Suppressor macrophage (primary cell): ENCODE measurements at places on chromosomes 1 and 21.

DNA sequence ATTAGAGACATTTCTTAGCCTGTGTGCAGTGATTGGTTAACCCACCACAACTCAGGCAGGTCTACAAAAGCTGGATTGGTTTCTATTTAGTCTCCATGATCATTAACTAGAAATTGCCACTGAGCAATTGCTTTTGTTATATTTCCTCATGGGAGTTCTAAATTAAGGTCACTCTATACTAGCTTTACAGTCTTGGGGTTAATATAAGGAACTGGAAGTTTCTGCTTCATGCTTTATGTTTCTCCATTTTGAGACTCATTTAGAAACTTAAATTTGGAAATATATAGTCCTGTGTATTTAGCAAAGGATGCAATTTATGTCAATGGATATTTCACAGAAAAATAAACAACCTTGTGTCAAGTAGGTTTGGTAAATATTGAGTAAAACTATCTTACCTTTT lies 137.5 kb downstream of the HLX start:
- DNase-seq = no peak

DNA sequence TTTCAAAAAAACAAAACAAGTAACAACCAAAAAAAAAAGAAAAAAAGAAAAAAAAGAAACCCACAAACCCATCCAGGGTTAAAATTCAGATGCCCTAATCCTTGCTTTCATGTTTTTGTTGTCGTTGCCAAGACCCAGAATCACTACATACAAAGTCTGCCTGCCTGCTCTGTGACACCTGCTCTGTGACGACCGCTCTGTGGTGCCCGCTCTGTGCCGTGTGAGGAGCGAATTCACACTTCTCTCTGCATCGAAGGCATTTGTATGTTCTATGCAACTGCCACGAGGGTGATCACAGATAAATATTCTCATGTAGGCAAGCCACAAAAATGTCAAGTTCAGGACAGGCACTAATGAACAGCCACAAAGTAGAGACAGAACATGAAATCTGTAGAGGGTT lies 178.6 kb downstream of the SLC45A1 start:
- no peak for DNase-seq

GRCh38 chr1:194281376-194281775 lies 1095.0 kb upstream of the B3GALT2 start:
- DNase-seq = no peak

GRCh38 chr1:8911416-8912309 lies 33.2 kb upstream of the ENO1 start:
- no peak for DNase-seq

DNA sequence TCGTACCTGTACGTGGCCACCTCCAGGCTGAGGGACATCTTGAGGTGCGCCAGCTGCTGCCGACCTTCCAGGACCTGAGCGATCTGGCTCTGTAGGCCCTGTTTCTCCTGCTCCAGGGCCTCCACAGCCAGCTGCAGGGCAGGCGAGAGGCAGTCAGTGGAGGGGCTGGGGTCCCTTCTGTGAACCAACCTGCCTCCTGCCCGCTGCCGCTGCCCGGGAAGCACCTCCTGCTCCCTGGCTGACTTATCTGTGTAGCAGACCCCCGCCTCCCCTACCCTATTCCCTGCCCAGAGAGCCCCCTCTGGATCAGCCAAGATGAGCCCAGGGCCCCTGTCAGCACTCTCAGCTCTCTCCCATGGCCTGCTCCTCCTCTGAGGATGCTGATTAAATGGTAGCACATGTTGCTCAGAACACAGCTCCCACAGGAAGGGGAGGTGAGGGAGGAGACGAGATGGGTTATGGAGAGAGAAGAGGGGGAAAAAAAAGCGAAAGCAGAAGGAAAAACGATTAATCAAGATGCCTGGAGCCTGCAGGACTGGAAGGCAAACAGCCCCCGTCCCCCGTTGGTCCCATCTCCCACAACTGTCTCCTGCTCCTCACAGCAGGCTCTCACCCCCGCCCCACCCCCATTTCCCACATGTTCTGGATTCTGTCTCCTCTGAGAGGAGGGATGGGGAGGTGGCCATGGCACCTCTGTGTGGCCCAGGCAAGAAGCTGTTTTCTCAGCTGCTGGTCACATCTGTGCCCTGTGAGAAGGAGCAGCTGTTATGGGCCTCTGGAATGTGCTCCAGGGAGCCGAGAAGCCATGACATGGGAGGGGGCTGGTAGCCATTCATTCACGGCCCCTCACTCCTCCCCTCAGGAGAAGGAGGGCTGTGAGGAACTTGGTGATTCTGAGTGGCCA lies 1.7 kb downstream of the NES start:
- no peak for DNase-seq

GRCh38 chr1:213123536-213123935 lies 72.5 kb downstream of the RPS6KC1 start:
- DNase-seq = no peak

DNA sequence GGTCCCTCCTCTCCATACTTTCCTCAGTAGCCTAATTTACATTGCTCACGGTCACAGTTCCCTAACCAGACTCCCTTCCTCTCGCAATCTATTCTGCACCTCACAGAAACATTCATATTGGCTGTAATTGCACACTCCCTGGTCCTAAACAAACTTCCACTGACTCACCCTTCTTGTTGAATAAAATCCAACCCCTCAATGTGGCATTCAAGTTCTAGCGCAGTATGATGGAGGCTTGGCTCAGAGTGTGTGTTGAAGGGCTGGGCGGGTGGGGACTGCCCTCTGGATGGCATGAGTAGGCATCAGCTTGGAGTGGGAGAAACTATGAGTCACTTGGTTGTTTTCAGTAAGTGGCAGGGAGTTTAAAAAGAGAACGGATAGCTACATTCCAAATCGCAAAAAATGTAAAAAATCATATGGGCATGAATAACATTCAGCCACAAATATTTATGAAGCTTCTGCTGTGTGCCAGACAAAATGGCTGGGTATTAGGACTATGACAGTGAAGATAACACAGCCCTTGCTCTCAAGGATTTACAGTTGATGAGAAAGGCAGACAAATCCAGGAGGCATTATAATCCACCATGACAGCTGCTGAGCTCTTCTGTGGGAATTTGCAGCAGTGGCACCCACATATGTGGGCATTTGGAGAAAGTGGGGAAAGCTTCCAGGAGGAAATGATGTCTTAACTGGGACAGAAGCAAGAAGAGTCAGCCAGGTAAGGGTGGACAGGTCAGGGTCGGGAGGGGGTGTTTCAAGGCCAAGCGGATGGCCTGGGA lies 42.2 kb upstream of the LYST start:
- DNase-seq = peak; percentile 61

- DNase-seq = no peak
These were observed 193.2 kb downstream of the DHRS3 start for GRCh38 chr1:12424793-12425192.

GRCh38 chr1:67684526-67685066 lies 405 bp upstream of the GADD45A start:
- no peak for DNase-seq

DNA sequence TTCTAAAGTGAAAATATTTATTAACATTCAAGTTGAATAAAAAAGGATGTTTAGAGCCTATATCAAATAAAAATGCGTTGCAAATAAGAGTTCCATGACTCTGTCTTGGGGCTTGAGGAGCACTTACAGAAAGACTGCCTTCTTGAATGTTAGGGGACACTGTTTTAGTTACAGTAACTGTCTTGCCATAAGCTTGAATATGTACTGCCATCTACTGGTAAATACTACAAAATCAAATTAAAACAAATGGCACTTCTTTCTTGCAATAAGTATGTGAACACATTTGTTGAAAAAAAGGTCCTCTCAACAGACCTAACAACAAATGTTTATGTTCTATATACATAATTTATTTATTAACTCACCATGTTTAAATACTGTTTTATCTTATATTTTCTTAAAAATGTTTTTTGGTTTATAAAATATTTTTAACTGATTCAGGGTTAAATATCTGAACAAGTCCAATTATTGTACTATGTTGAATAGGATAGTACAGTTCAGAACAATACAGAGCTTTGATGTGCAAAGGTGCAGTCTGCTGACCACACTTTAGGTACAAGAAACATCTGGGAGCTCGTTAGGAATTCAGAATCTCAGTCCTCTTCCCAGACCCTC lies 199.5 kb downstream of the LRRIQ3 start:
- no peak for DNase-seq

DNA sequence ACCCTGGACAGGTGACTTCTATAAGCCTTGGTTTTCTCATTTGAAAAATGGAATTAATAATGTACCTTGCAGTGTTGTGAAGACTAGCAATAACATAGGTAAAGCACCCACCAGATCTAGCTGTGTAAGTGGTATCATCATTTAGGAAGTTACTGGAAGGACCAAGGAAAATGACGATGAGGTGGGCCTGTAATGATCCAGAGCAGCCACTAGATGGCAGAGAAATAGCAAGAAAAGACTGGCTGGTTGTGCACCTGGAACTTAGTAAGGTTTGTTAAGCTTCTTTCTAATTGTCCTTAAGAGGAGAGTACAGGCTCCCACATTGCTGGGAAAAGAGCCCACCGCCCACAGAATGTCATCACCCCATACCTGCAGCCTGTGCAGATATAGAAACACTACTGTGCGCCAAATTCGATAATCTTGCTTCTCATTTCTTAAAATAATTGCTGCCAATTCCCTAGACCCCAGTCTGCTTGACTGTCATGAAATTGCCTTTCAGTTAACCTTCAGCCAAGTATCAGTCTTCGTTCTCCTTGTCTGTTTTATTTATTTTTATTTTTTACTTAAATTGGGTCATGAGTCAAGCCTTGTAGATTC lies 37.2 kb downstream of the WNT4 start:
- peak; percentile 55 for DNase-seq

- no peak for DNase-seq
These were observed 880 bp downstream of the IGSF21 start for GRCh38 chr1:18108299-18109057.

- DNase-seq = peak; percentile 83
These were observed 21.7 kb downstream of the TMEM53 start for GRCh38 chr1:44652445-44653106.

- no peak for DNase-seq
These were observed 26.2 kb downstream of the SLC44A3 start for GRCh38 chr1:94846308-94846707.

GRCh38 chr1:201630582-201630981 lies 91.7 kb downstream of the NAV1 start:
- no peak for DNase-seq

GRCh38 chr1:211925016-211925415 lies 94.5 kb upstream of the LPGAT1 start:
- no peak for DNase-seq

GRCh38 chr1:42348498-42348897 lies 13.5 kb upstream of the FOXJ3 start:
- DNase-seq = no peak

GRCh38 chr21:41758550-41758949 lies 8.3 kb downstream of the RIPK4 start:
- DNase-seq = no peak

DNA sequence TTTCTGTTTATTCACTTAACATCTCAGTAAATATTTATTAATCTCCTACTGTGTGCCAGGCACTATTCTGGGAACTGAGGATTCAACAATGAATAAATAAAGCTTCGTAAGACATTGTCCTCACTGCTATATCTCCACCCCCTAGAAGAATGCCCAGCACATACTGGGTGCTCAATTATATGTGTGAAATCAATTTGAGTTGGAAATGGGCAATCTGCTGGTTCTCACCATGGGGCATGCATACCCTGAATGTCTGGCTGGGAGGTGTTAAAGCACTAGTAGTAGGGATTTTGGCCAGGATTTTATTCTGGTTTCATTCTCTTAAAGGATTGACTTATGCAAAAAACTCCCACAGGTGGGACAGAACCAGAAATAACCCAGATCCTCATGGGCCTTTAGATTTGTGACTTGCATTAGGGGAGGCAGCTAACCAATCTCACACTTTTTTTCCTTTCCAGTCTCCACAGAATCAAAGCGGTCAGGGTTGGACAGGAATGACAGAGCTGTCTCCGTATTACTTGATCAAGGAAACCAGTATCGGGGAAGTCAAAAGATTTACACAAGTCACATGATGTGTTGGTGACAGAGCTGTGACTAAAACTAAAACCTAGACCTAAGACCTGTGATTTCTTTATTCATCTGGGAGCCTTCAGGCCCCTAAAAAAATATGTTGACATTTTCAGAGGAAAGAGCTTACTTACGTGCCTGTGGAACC lies 12.8 kb downstream of the GFI1 start:
- DNase-seq = no peak

DNA sequence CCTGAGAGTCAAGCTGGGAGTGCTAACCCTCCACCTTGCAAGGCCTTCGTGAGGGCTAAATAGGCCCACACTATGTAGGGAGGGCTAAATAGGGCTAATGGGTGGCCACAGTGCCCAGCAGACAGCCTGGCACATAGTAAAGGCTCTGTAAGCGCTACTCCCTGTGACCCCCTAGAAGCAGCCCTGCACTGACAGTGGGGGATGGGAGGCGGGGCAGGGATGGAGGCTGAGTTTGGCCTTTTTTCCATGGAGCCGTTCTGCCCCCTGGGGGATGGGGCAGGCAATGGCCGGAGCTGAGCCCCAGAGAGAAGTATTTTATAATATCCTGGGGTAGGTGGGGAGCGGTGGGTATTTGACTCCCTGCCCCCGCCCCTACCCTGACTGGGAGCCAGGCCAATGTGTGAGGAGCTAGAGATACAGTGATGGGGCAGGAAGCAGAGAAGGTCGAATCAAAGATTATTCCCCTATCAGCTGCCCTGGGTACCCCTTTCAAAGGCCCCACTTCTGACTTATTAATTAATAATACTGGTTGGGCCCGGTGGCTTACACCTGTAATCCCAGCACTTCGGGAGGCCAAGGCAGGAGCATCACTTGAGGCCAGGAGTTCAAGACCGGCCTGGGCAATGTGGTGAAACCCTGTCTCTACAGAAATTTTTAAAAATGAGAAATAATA lies 42.3 kb downstream of the LACTBL1 start:
- peak; percentile 60 for DNase-seq

- DNase-seq = no peak
These were observed 47.3 kb upstream of the USP1 start for GRCh38 chr1:62389531-62389930.

- DNase-seq = no peak
These were observed 47.4 kb downstream of the ACTN2 start for GRCh38 chr1:236733653-236734052.

- no peak for DNase-seq
These were observed 1.6 kb downstream of the OVAAL start for GRCh38 chr1:180560200-180560867.

- DNase-seq = no peak
These were observed 5.4 kb upstream of the SLAMF9 start for GRCh38 chr1:159959451-159959850.

GRCh38 chr1:78003882-78004718 lies 639 bp upstream of the DNAJB4 start:
- peak; percentile 81 for DNase-seq

GRCh38 chr1:48920851-48921250 lies 144.2 kb upstream of the BEND5 start:
- no peak for DNase-seq

GRCh38 chr21:38667291-38667870 lies 138.3 kb upstream of the ETS2 start:
- peak; percentile 48 for DNase-seq

- DNase-seq = no peak
These were observed 46.7 kb downstream of the CLIC6 start for GRCh38 chr21:34715518-34715917.

- no peak for DNase-seq
These were observed 49.4 kb downstream of the LAMC2 start for GRCh38 chr1:183235503-183235902.
